Activated gamma-delta T cell treated with Interleukin-2 at 50 U/mL for 16 hours (primary cell): ENCODE measurements at places on chromosomes 1 and 21.

DNA sequence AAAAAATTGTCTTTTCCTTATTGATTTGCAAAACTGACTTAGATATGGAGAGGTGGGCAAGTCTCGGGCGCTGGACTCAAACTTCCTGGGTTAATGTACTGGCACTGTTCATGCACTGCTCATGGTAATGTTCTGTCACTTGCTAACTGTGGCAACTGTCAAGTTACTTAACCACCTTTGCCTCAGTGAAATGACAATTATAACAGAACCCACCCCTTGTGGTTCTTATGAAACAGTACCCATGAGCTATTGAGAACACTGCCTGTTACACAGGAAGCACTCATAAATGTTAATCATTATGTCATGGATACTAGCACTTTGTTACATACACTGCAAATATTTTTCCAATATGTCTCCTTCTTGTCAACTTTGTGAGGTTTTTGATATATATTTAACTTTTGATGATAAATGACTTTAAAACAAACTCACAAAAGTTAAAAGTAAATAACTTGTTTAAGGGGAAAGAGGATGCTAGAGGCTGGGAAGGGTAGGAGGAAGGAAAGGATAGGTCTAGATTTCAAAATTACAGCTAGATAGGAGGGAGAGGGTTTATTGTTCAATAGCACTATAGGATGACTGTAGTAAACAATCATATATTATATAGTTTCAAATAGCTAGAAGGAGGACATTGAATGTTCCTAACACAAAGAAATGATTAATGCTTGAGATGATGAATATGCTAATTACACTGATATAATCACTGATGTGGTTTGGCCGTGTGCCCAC lies 342.5 kb downstream of the ADGRL2 start:
- DNase-seq, result no peak

DNA sequence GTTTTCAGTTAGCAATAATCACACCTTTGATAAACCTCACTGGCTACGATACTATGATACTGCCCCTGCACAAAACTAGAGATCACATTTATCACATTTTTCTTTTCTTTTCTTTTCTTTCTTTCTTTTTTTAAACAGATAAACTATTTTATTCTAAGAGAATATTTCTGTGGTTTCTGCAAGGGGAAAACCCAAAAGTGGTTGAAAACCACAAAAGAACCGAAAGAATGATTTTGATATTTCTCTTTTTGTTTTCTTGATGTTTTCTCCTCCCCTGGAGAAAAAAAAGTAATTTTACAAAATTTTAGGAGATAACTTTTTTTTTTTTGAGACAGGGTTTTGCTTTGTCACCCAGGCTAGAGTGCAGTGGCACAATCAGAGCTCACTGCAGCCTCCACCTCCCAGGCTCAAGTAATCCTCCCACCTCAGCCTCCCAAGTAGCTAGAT lies 18.4 kb upstream of the FRRS1 start:
- DNase-seq, result no peak

- DNase-seq, result no peak
These were observed 30.8 kb upstream of the TMEM125 start for GRCh38 chr1:43238991-43239469.

GRCh38 chr1:100469578-100469977 lies 68.4 kb upstream of the GPR88 start:
- no peak for DNase-seq

DNA sequence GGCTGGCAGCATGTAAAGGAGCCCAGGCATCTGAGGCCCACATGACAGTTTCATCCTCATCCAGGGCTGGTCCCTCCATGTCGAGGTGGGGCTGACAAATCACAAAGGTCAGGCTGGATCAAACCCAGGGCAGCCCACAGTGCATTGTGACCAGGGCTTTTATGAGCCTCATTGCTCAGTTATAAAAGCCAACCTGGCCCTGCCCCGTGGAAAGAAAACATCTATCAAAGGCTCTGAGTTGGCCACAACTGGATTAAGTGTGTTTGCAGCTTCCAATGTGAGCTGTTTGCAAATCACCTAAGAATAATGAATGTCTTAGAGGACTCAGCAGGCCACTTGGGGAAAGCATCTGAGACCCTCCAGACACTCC lies 45.4 kb downstream of the GRHL3 start:
- no peak for DNase-seq

DNA sequence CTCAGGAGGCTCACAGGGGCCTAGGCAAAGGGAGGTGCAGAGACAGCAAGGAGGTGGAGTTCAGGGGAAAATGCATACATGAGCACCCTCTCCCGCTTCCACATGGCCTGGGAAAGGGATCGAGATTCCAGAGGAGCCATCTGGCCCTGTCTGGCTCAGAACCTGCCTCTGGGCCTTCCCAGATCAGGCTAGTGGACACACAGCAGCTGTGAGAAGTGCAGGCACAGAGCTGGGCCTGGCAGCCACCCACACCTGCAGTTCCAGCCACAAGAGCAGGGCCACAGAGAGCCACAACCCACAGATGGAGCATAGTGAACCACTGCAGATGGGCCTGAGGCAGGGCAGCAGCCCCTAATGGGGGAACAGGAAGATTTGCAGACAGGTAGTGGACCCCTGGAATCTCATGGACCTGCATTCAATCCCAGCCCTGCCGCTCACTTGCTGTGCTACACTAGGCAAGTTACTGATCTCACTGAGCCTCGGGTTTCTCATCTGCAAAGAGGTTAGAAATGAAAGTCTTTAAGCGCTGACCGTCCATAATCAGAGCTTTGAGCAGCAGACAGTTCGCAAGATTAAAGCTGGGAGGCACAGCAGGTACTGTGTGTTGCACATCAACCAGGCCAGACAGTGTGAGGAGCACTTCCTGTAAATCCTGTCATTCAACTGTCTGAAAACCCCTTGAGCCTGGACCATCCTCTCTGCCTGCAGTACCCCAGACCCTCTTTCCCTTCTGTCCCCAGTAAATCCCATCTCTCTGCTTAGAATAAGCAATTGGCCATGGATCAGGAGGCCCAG lies 58.0 kb downstream of the MATN1 start:
- DNase-seq, result no peak

- no peak for DNase-seq
These were observed 9.5 kb upstream of the SLC2A5 start for GRCh38 chr1:9078752-9079500.

- no peak for DNase-seq
These were observed 84.7 kb downstream of the DISP3 start for GRCh38 chr1:11563560-11564069.

DNA sequence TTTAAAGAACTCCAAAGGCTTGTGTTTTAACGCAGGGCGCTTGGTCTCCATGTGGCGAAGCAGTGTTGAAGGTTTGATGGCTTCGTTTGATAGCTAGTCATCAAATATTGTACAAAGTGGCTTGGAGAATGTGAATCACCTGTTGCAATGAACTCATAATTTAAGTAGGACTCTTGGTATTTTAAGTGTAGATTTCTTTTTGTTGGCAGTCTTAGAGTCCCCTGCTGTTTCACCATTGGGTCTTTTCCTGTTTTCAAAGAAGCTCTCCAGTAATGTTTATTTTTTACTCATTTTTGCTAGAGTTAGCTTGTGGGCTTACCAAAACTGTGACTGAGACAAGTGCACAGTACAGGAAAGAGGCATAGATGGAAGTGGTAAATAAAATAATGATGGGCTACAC lies 26.2 kb downstream of the RASAL2 start:
- no peak for DNase-seq

- no peak for DNase-seq
These were observed 81.5 kb downstream of the CAMK2N1 start for GRCh38 chr1:20404466-20404865.

DNA sequence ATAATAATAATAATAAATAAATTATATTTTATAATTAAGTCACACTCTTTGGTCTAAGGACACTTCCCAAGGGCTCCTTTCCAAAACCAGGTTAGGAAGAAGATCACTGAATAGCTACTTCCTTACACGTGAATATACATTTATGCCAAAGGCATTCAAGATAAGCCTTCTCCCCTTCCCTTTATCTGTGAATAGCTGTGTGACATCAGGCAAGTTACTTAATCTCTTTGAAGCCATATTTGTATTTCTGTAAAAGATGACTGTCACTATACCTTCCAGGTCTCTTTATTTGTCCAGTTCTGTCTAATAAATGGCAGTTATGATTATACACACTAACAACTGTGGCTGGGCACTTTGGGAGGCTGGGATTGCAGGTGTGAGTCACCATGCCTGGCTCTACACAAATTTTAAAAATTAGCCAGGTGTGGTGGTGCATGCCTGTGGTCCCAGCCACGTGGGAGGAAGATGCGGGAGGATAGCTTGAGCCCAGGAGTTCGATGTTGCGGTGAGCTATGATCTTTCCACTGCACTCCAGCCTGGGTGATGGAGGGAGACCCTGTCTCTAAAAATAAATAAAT lies 5.5 kb upstream of the RNF11 start:
- DNase-seq, result no peak

- DNase-seq, result no peak
These were observed 10.5 kb upstream of the ARF1 start for GRCh38 chr1:228071839-228072657.

DNA sequence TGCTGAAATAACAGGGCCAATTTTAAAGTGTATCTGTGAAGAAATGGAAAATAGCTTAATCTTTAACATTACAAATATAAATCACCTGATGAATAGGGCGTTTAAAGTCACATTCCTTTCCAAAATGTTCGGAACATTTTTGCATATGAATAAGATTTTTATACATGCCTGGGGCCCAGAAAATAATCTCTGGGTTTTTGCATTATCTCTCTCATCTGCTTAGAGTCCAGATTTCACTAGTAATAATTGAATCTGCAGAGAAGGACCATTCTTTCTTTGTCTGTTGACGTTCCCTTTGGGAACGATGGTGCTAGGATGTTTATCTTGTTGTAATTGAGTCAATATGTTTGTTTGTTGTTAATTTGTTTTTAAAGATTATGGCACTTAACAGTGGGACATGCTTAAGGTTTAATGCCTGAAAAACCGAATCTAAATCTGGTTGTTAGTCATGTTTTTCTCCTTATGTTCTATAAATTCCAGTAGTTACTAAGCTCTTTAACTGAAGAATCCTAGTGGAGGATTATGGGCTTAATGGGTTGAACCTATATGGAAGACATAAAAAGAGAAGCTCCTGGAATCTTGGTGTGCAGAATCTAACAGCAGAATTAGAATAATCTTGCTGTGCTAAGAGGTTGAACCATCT lies 140.6 kb downstream of the VPS13D start:
- DNase-seq, result no peak

GRCh38 chr1:161139766-161140165 lies 7.3 kb upstream of the DEDD start:
- DNase-seq, result peak; percentile 35

- DNase-seq, result no peak
These were observed 833.4 kb upstream of the ADGRL4 start for GRCh38 chr1:79839882-79840281.
